ENCODE measurements at places on chromosomes 6 and 20.

- no peak for DNase-seq
Observed at GRCh38 chr6:139402876-139403386, 28.5 kb upstream of the CITED2 start.

- no peak for DNase-seq
Observed at GRCh38 chr6:15431762-15432483, 186.1 kb downstream of the JARID2 start.

DNA sequence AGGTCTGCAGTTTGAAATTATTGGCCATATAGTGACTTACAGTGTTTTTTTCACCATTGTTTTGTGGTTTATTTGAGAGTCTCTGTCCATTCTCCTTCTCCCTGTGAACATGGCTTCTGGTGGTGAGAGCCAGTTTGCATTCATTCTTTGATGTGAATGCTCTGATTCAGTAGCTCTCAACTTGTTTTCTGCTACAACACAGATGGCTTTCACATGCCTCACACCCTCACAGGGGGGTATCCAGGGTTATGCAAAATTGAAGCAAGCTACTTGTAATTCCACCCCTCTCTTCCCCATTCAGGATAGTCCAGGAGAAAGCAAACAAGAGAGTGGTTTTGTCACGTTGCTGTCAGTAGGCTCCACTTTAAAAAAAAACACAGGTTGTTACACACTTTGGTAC lies 55.6 kb downstream of the SLX4IP start:
- no peak for DNase-seq

DNA sequence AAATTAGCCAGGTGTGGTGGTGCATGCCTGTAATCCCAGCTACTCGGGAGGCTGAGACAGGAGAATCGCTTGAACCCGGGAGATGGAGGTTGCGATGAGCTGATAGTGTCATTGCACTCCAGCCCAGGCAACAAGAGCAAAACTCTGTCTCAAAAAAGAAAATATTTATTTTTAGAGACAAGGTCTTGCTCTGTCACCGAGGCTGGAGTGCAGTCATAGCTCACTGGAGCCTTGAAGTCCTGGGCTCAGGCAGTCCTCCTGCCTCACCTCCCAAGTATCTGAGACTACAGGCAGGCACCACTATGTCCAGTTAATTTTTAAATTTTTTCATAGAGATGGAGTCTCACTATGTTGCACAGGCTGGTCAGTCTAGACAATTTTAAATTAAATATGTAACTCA lies 16.2 kb upstream of the CEBPB start:
- DNase-seq = no peak

DNA sequence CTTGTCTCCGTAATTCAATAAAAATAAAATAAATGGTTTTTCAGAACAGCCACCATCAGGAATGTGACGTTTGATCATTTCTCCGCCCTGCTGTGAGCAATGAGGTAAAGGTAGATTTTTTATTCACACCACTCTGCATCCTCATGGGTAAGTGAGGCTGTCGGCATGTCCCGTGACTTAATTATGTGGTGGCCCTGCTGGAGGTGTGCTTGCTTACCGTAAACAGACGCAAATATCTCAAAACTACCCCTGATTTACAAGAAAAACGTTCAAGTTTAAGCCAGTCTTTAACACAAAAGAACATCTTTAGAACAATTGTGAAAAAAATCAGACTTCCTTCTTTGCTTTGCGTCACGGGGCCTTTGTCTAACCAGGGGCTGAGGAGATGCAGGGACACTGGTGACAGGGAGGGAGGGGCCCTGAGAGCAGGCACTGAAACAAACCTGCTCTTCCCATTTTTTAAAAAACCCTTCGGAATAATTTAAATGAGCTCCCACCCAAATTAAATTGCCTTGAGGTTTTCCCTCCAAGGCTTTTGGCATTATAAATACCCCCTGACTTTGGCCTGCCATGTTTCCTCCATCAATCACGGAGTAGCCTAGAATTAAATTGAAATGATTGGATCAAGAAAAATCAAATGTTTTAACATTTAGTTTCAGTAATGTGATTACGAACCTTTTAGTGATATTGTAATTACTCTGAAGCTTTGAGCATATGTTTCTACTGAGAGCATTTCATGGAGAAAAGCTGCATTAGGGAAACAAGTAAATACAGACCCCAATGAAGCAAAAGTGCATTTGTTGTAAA lies 13.4 kb downstream of the PRKN start:
- no peak for DNase-seq

- no peak for DNase-seq
Observed at GRCh38 chr6:151669208-151669560, 138.3 kb upstream of the ESR1 start.

DNA sequence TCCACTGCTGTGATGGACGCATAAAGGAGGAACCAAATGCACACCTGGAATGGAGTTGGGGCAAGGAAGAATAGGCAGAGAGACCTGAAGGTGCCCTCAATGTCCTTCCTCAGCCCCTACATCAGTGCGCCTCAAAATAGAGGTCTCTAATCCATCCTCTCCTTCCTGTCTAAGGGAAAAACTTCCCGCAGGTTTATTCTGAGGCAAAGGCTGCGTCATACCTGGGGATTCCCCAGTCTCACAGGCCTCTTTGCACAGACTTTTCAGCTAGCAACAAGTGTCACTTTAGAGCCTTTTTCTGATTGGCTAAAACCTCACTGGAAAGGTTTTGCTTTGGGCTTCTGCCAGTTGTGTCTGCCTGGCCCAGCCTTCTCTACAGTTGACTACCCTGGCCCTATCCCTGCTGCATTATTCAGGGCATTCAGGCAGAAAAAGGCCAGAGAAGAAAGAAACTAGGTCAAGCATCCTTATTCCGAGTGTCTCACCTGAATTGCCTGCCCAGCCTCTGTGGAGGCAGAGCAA lies 1.8 kb upstream of the HLA-DQB1 start:
- no peak for DNase-seq

DNA sequence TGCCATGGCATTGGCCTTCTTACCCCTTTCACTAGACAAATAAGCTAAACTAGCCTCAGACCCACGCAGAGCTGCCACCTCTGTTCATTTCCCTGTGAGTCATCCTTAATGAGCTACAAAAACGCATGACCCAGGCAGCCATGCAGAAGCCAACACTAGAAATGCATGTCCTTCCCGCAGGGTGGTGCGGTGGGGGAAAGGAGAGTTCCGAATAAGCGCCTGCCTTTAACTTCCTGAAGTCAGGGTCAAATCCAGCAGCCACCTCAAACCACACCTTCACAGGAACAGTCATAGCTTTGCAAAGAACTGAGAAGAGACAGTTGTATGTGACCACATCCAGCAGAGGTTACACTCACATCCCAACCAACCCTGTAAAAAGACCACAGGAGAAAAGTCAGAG lies 40.4 kb downstream of the IRF4 start:
- DNase-seq = no peak

- DNase-seq = no peak
Observed at GRCh38 chr6:165266191-165266590, 43.2 kb downstream of the C6orf118 start.

DNA sequence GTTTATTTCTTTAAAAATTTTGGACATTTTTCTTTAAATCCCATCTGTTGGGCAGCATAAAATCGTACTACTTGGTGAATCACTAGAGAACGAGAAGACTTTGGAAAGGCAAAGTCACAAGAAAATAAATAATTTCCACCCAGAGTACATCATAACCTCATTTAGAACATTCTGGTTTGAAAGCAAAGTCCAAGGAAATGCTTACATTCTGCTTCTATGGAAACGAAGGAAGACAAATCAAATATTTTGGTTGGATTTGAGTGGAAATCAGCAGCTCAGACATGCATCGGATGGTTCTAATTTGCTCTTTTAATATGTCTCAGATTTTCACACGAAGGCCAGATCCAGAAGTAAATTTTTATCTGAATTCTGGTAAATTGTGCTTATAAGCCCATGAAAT lies 60.7 kb upstream of the LTV1 start:
- DNase-seq = no peak

GRCh38 chr20:22106308-22106938 lies 401.0 kb downstream of the PAX1 start:
- no peak for DNase-seq

GRCh38 chr6:149252622-149253021 lies 64.9 kb upstream of the TAB2 start:
- no peak for DNase-seq

- DNase-seq = no peak
Observed at GRCh38 chr20:10731190-10731965, 57.6 kb upstream of the JAG1 start.

DNA sequence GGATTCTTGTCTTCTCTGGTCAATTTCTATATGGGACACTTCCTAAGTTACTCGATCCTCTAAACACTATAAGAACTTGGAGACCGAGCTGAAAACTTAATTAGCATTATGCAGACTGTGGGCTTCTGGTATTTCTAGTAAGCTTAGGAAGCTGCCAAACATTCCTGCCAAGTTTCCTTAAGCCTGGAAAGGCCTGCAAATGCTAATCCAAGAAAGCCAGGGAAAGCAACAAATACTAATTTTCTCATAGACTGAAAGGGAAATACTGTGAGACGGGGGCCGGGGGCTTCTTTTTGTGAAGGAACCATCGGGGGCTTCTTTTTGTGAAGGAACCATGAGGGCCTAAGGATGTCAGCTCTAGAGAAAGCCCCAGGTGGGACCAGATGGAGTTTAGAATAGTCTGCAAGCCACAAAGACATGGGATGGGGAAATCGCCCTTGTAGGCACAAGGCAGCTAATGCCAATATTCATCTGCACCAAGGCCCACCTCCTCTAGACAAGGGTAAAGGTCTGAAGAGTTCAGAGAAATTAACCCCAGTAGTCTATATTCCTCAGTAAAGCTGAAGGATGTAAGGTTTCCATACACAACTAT lies 332.4 kb upstream of the PRDM1 start:
- DNase-seq = no peak

DNA sequence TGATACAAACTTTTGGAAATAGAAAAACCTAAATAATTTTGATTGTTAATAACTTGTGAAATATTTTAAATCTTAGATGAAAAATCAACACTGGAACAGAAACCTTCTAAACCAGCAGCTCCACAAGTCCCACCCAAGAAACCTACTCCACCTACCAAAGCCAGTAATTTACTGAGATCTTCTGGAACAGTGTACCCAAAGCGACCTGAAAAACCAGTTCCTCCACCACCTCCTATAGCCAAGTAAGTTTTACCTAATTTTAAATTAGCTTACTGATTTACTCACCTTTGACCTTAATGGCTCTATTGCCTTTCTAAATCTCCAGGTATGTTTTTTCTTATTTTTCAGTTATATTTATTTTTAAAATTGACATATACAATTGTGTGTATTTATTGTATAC lies 102.6 kb upstream of the ADGRF4 start:
- DNase-seq = peak; percentile 57

GRCh38 chr6:85405175-85405852 lies 44.6 kb upstream of the NT5E start:
- no peak for DNase-seq

GRCh38 chr6:170101281-170102035 lies 189.4 kb downstream of the DLL1 start:
- DNase-seq = peak; percentile 29

- DNase-seq = no peak
Observed at GRCh38 chr20:33812908-33813462, 1.8 kb downstream of the CHMP4B start.

DNA sequence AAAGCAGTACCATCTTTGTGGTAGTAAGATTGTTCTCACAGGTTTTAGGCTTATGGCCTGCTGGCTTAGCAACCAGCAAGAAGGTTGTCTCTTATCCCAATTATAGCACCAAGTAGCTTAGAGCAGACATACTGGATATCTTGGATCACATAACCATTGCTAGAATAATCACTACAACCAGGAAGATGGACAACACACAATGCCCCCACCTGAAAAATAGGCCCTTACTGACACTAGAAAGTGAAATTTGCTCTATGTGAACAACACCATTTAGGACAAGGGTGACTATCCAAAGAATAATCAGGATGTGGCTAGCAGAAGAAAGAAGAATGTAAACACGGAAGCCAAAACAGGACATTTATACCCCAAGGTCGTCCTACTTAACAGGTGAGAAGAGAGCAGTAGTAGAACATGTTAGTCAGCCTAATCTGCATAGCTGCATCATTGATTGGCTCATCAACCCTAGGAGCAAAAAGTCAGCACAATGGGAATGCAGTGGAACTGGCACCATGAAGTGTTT lies 172.7 kb upstream of the MARCKS start:
- no peak for DNase-seq

DNA sequence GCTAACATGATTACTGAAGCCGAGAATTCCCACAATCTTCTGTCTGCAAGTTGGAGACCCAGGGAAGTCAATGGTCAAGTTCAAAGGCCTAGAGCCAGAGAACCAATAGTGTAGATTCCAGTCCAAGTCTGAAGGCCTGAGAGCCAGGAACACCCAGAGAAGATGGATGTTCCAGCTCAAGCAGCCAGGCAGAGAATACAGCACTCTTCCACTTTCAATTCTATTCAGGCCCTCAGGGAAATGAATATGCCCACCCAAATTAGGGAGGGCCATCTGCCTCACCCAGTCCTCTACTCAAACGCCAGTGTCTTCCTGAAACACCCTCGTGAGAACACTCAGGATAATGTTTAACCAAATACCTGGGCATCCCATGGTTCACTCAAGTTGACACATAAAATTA lies 123.5 kb downstream of the THBS2 start:
- no peak for DNase-seq

- DNase-seq = no peak
Observed at GRCh38 chr6:121755485-121755884, 320.0 kb downstream of the GJA1 start.

- DNase-seq = no peak
Observed at GRCh38 chr6:118263921-118264486, 284.1 kb upstream of the PLN start.

- no peak for DNase-seq
Observed at GRCh38 chr6:134186355-134186754, 131.6 kb downstream of the SGK1 start.

- DNase-seq = no peak
Observed at GRCh38 chr6:126067073-126067472, 80.7 kb downstream of the TRMT11 start.

GRCh38 chr6:91240878-91241603 lies 654.2 kb upstream of the MAP3K7 start:
- DNase-seq = no peak

DNA sequence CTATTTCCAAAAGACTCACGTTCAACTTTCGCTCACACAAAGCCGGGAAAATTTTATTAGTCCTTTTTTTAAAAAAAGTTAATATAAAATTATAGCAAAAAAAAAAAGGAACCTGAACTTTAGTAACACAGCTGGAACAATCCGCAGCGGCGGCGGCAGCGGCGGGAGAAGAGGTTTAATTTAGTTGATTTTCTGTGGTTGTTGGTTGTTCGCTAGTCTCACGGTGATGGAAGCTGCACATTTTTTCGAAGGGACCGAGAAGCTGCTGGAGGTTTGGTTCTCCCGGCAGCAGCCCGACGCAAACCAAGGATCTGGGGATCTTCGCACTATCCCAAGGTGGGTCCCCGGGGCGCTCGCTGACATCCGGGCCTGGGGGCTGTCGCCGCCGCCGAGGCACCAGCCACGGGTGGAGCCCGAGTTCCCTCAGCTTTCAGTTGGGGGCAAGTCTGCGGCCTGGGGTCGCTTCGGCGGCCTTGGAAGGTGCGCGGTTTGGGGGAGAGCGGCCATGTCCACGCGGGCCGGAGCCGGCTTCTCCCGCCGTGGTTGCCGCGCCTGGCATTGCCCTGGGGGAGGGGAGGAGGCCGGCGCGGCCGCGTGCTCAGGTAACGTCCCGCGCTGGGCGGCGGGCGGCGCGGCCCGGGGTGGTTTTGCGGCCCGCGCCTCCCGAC lies 429 bp downstream of the AMD1 start:
- peak; percentile 53 for DNase-seq

- DNase-seq = no peak
Observed at GRCh38 chr6:28553986-28554881, 28.6 kb downstream of the GPX5 start.

Measured in ureter (tissue), 1 donor.